ENCODE measurements at places on chromosomes 2 and 18. TPM values are rescaled to one million over a fixed set of nuclear protein-coding genes. Genes with fewer than 3 reads are reported as not detected.

Gene CCL20
- total RNA-seq: 39.9 TPM

Gene CDH20
- not detected for total RNA-seq

Gene TCF7L1
- 2.9 TPM for total RNA-seq

Gene GCG
- not detected for total RNA-seq

Gene RGPD3
- not detected for total RNA-seq

Gene LHCGR
- not detected for total RNA-seq

Gene KATNAL2
- 7.6 TPM for total RNA-seq

Gene CD226
- 0.85 TPM for total RNA-seq

Gene SLC38A11
- total RNA-seq: 0.57 TPM

Gene RAB27B
- 38.3 TPM for total RNA-seq

GRCh38 chr2:143034292-143035074 lies 94.7 kb upstream of the ARHGAP15 start:
- peak; percentile 56 for DNase-seq

DNA sequence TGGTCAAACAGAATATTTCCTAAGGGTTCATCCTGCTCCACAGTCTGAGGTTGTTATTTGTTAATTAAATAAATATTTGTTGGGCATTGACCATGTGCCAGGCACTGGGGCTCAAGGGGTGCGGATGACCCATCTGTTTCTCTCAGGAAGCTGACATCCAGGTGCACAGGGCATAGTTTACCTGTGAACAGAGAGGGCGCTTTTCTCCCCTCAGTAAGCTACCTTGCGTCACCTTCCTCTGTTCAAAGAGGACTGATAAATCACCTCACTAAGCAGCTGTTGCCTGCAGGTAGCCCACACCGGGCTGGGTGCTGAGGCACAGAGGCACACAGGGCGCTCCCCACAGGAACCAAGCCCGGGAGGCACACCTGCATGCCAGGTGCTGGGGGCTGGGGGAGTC lies 41.6 kb downstream of the SH3RF3 start:
- DNase-seq: no peak

DNA sequence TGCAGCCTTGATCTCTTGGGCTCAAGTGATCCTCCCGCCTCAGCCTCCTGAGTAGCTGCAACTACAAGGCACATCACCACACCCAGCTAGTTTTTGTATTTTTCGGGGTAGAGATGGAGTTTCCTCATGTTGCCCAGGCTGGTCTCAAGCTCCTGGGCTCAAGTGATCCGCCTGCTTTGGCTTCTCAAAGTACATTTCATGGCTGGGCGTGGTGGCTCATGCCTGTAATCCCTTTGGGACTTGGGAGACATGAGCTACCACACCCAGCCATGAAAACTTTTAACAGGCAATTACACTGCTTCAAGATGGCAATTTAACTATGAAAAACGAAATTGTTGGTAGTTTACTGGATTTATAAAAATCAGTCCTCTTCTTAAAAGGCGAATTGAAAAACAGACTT lies 69.7 kb downstream of the MEP1B start:
- DNase-seq: no peak

GRCh38 chr2:18791172-18791797 lies 201.9 kb upstream of the NT5C1B start:
- no peak for DNase-seq

DNA sequence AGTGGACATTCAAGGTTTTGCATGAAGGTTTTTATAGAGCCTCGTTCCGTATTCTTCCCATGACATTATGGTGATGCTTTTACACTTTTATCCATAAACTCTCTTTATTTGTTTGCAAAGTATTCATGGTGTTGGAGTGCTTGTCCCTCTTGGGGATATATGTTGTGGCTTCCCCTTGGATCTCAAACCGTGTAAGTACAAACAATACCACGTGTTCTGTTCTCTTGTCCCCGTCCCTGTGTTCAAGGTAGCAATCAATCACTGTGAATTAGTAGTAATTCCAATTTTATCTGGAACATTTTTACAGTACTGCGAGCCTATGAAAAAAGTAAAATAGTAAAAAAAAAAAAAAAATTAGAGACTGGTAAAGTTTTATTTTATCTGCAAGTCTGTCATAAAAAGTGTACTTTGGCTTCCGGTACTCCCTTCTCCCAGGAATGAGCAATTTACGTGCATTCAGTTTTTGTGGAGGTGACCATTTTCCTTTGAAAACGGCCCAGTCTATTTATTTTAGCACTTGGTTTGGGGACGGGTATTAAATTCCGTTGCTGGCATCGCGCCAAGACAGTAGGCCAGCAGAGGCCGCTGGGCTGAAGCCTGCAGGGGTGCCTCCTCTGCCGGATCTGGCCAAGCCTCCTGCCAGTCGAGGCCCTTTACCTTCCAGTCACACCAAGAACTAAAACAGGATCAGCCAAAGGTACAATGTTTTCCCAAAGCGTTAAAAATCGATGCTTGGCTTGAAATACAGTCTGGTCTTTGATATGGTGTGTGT lies 175.7 kb downstream of the SOCS6 start:
- peak; percentile 76 for DNase-seq

DNA sequence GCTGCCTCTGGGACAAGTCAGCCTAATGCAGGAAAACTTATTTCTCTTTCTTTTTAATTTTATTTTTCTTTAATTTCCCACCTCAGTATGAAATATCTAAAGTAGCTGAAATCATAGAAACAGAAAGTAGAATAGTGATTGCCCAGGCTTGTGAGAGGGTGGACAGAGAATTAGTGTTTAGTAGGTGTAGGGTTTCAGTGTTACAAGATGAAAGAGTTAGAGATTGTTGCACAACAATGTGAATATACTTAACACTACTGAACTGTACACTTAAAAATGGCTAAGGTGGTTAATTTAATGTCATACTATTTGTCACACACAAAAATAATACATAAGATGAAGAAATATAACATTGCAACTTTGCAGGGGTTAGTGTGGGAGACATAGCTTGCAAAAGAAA lies 80.8 kb downstream of the NAT8 start:
- no peak for DNase-seq

DNA sequence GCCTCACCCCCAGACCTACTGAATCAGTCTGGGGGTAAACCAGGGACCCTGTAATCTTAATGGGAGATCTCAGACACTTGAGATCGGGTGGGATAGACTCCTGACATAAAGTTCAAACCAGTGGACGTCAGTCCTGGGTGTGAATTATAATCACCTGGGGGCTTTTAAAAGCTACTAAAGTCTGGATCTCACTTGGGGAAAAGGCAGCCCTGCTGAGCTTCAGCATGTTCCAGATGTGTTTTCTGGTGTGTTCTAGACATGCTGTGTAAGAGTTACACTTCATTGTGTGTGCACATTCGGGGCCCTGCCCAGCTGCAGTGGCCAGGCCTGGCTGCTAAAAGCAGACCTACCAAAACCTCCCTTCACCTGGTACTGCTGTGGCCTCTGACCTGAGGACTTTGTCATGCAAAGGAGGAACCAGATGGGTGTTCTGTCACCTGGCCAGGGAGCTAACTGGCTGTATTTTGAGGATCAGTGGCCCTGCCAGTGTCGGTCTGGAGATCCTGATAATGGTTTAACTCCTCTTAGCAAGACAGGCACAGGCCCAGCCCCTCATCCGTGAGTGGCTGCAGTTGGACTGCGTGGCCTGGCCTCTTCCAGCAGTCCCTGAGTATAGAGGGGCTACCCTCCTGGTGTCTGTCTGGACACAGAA lies 10.6 kb downstream of the RRM2 start:
- no peak for DNase-seq

- DNase-seq: no peak
Measured at GRCh38 chr2:352696-353095, 64.8 kb upstream of the ALKAL2 start.

GRCh38 chr2:20067992-20068584 lies 16.7 kb upstream of the LAPTM4A start:
- no peak for DNase-seq

GRCh38 chr2:237998530-237998929 lies 31.7 kb downstream of the UBE2F start:
- no peak for DNase-seq

- DNase-seq: no peak
Measured at GRCh38 chr2:51903728-51904127, 871.8 kb upstream of the NRXN1 start.

DNA sequence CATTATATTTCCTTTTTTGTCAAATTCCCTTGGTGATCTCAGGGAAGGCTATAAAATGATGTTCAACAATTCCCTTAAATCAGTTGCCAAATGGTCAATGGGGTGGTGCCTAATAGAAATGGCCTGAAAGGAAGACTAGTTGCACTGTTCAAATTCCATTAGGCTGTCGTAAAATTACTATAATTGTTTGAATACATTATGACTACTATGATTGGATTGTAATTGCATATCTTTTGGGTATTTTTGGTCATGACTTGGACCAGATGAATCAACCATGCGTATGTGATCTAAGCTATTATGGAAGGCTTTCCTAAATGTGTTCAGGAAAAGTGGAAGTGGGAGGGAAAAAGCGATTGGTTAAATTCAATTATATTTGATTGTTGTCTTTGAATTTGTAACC lies 41.3 kb upstream of the KCNE4 start:
- DNase-seq: no peak

GRCh38 chr2:23782126-23782525 lies 144.8 kb downstream of the ATAD2B start:
- DNase-seq: no peak

- DNase-seq: no peak
Measured at GRCh38 chr2:51085420-51086068, 53.6 kb upstream of the NRXN1 start.

- no peak for DNase-seq
Measured at GRCh38 chr2:236740506-236740905, 170.9 kb downstream of the ACKR3 start.

DNA sequence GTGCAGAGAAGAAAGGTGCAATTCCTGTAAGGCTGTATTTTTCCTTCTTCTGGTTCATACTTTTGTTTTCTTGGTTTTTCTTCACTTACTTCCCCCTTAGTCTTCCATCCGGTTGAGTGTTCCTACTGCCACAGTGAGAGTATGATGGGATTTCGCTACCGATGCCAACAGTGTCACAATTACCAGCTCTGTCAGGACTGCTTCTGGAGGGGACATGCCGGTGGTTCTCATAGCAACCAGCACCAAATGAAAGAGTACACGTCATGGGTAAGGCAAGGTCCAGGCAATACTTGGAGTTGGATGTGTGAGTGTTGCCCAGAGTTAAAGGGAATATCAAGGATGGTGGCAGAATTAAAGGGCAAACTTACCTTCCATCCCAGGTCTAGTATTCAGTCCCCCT lies 108.0 kb downstream of the DTNA start:
- DNase-seq: no peak

DNA sequence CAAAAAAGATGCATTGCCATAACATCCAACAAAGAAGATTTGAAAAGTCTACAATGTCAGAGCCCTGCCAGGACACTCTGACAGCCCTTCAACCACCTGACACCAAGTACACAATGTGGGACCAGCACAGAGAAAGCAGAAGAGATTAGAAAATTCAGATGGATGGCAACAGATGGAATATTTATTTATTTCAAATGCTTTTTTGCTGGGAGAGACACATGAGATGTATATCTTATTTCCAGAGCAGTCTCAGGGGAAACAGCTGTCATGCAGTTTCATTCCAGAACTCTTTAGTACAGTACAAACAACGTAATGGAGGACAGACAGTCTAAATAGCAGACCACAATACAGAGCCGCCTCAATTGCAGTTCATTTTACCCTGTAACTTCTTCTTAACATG lies 110.1 kb downstream of the MAIP1 start:
- no peak for DNase-seq

- DNase-seq: no peak
Measured at GRCh38 chr2:134445985-134446382, 192.1 kb downstream of the MGAT5 start.

DNA sequence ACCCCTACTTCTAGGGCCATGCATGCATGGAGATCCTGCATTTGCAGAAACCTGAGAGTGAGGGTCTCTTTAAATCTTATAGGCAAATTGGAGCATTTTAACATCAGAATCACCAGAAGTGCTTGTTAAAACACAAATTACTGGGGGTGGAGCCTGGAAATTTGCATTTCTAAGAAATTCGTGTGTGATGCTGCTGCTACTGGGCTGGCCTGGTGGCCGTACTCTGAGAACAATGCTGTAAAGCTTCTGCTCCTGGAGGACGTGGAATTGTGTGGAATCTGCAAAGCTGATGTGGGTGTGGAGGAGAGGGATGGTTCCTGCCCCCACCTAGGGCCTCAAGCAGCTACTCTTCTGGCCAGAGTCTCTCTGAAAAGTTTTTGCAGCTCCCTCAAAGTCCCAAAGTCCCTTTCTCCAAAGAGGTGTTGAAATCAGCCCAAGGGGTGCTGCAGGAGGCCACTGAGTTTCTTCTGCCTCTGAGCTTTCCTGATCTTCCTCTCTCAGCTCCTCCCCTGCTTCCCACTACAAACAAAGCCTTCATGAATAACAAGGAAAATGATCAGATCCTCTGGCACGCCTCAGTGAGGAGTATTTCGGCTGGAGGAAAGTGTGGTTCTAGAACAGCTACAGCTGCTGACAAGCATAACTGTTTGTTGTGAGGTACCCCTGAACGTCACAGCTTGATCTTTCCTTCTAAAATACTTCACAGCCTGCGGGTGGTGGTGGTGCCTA lies 508.3 kb downstream of the CNTNAP5 start:
- DNase-seq: no peak

- DNase-seq: no peak
Measured at GRCh38 chr2:74017223-74017622, 32.5 kb downstream of the TET3 start.

- no peak for DNase-seq
Measured at GRCh38 chr2:151315381-151315903, 26.0 kb upstream of the NMI start.

DNA sequence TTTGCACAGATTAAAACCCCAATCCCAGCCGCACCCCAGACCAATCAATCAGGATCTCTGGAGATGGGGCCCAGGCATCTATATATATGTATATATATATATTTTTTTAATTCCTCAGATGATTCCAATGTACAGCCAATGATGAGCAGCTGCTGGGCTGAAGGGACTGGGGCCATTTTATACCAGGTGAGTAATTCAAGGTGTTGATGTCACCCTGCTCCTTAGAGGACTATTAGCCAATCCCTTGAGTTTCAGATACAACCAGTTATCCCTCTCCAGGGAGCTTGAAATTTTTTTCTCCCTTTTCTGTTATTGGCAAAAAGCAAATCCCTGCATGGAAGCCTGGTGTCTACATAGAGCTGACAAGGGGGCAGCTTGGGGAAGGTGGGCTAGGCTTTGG lies 59.8 kb downstream of the MCFD2 start:
- DNase-seq: no peak

DNA sequence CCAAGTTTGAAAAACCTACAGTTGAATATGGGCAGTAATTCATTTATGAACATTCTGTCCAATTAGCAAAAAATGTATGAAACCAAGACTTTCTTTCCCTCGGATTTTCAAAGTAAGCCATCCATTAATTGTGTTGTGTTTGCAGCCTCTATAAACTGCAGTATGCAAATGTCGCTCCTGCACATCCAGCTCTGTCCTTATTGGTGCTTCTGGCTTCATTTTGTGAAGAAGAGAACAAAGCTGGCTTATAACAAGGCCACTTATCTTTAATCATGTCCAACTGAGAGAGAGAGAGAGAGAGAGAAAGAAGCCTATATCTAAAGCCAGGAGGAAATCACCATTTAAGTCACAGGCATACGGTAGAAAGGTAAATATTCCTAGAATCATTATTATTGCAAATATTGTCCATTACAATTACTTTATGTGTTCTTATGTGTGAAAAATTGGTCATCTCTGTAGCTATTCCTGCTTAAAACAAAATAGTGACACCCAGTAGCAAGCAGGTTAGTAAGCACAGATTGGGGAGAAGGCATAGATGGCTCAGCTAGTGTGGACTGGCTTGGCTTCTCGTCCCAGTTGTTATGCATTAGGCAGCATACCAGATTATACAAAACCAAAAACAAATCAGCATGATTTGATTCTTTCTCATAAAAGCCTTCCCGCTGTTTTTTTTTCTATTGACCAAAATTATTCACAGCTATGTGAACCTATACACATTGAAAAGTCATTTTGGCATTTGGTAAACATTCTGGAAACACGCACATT lies 726.4 kb upstream of the SOX11 start:
- DNase-seq: no peak

Measured in Calu3 (cell line).